ENCODE measurements at places on chromosomes 1 and 21. TPM values are rescaled to one million over a fixed set of nuclear protein-coding genes. Genes with fewer than 3 reads are reported as not detected.

The SLC9A1 gene
- 20.0 TPM for polyA plus RNA-seq

The HIVEP3 gene
- polyA plus RNA-seq: 3.6 TPM

The LYPD8 gene
- not detected for polyA plus RNA-seq

The CYP4A11 gene
- 50.3 TPM for polyA plus RNA-seq

The PTGFR gene
- 0.20 TPM for polyA plus RNA-seq

The TMEM200B gene
- 15.0 TPM for polyA plus RNA-seq

Data from right renal cortex interstitium (tissue), 3 donors.